Stimulated activated CD8-positive, alpha-beta memory T cell treated with anti-CD3 and anti-CD28 coated beads, Interleukin-4, amount 100 ng/mL, for 4 hours (primary cell): ENCODE measurements at places on chromosomes 16 and 17.

GRCh38 chr16:51994597-51994996 lies 552.3 kb downstream of the TOX3 start:
- no peak for DNase-seq

- DNase-seq, result no peak
Observed at GRCh38 chr17:82050761-82051641, 610 bp downstream of the RFNG start.

GRCh38 chr16:88194397-88195268 lies 188.1 kb upstream of the ZNF469 start:
- DNase-seq, result no peak

GRCh38 chr16:8964462-8964861 lies 756 bp upstream of the USP7 start:
- no peak for DNase-seq

GRCh38 chr17:1347589-1348323 lies 52.3 kb downstream of the YWHAE start:
- no peak for DNase-seq

DNA sequence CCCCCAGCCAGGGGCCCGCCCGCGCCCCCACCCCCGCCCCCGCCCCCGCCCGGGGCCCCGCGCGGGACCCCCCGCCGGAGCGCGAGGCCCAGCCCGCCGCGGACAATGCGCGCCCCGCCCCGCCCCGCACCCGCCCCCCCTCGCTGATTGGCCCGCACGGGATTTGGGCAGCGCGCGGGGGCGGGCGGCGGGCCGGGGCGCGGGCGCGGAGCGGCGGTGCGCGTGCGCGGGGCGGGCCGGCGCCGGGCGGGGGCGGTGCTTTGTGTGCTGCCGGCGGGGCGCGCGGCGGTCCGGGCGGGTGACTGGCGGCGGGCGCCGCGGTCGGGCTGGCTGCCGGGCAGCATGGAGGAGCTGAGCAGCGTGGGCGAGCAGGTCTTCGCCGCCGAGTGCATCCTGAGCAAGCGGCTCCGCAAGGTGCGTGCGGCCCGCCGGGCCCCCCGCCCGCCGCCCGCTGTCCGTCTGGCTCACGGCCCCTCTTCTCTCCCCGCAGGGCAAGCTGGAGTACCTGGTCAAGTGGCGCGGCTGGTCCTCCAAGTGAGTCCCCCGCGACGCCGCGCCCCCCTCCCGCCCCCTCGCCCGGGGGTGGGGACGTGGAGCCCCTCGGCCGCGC lies at the start of gene CBX2:
Gene CBX2 (plus strand): TSS at position 255 of the 610 bp plus-strand sequence. CDS start 88 bp downstream, at position 343.
- DNase-seq, result peak; percentile 47

DNA sequence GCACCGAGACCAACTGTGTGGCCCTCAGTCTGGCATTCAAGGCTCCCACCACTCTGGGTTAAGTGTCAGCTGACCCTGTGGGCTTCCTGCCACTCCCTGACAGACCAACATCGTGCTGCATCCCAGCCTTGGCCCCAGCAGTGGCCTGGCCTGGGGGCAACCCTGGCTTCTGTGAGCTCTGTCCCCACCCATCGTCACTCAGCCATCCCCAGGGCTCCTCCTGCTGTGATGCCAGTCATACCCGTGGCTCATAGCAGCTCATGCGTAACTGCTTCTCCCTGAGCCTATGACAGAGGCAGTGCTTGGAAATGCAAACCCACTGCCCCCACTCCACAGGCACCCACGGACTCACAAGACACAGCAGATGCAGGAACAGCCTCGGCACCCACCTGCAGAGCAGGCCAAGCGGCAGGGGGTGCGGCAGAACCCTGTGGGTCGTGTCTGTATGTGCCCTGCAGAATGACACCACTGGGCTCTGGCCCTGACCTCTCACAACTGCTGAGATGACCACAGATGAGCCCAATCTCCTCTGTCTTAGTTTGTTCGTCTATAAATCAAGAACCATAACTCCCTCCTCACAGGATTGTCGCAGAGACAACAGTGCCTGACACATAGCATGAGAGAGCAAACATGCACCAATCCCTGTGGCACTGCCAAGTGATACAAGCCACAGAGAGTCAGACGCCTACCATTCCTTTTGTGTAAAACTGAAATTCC lies 26.6 kb downstream of the PIEZO1 start:
- DNase-seq, result no peak

DNA sequence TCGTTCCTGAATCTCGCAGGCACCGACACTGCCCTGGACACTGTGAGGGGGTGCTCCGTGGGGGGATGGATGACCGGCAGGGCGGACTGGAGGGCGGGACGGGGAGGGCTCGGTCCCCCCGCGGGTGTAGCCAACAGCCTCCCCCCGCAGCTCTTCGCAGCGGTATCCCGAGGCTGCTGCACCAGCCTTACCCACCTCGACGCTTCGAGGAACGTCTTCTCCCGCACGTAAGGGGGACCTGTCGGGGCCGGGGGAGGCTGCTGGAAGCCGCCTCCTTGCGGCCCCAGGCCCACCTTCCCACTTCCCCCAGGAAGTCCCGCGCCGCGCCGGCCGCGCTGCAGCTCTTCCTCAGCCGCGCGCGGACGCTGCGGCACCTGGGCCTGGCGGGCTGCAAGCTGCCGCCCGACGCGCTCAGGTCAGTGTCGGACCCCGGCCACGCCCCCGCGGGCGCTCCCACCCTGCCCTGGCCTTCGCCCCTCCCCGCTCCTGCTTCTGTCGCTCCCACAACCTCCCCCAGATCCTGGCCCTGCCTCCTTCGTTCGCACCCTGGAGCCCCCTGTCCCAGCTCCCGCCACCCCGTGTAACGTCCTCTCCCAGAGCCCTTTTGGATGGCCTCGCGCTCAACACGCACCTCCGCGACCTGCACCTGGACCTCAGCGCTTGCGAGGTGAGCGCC lies 3.3 kb downstream of the CARMIL2 start:
- DNase-seq, result no peak

DNA sequence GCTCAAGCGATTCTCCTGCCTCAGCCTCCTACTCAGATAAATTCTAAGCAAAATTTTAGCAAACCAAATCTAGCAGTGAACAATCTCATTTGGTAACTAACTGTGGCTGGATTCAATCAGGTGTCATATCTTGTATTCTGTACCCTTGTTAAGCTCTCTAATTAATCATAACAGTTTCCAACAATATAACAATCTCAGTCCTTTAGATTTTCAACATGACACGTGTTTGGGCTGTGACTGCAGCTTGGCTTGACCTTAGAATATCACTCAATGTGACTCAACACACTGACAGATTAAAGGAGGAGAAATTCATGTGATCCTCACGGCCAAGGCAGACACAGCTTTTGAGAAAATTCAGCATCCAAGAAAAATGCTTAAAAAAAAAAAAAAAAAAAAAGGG lies 133.6 kb downstream of the BANP start:
- no peak for DNase-seq

DNA sequence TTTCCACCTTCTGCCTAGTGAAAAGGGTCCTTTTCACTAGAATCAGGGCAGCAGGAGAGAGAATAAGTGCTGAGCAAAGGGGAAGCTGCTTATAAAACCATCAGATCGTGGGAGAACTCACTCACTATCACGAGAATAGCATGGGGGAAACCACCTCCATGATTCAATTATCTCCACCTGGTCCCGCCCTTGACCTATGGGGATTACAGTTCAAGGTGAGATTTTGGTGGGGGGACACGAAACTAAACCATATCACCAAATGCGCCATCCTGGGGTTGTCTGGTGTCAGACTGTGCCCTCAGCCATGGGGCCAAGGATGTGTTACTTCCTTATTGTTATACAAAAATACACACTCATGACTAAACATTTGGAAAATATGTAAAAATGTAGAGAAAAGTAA lies 10.4 kb upstream of the KATNB1 start:
- DNase-seq, result no peak

- no peak for DNase-seq
Observed at GRCh38 chr16:24149102-24149501, 107.0 kb upstream of the CACNG3 start.

DNA sequence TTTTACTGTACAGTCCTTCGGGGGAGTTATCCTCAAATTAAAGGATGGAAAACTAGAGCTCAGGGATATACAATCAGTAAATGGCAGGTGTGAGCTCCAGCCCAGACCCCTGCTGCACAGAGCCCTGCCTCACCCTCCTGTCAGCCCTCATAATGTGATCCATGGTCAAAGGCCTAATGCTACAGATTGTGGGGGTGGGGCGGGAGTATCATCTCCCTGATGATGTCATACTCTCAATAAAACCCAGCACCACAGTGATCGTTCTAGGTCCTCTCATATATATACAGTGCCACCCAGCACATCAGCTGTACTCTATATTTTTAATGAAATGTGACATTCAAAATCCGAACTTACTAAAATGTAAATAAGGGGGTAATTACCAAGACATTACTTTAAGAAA lies 61.5 kb downstream of the SLC39A11 start:
- no peak for DNase-seq

- no peak for DNase-seq
Observed at GRCh38 chr17:56030009-56030624, 123.2 kb upstream of the ANKFN1 start.

GRCh38 chr16:785563-786535 lies 2.3 kb downstream of the RPUSD1 start:
- DNase-seq, result peak; percentile 40
